Upper lobe of left lung (tissue), 6 donors: ENCODE measurements at places on chromosomes 16 and 17.

- peak overlapping the region; percentile 82 for H3K27ac ChIP-seq
- H3K4me1 ChIP-seq = peaks cover 14% of the 10 kb centered on the region
- peaks cover 7% of the 10 kb centered on the region for H3K36me3 ChIP-seq
- H3K27me3 ChIP-seq = no peaks in the 10 kb centered on the region
Observed at GRCh38 chr17:302300-302698, 50.3 kb downstream of the RPH3AL start.

DNA sequence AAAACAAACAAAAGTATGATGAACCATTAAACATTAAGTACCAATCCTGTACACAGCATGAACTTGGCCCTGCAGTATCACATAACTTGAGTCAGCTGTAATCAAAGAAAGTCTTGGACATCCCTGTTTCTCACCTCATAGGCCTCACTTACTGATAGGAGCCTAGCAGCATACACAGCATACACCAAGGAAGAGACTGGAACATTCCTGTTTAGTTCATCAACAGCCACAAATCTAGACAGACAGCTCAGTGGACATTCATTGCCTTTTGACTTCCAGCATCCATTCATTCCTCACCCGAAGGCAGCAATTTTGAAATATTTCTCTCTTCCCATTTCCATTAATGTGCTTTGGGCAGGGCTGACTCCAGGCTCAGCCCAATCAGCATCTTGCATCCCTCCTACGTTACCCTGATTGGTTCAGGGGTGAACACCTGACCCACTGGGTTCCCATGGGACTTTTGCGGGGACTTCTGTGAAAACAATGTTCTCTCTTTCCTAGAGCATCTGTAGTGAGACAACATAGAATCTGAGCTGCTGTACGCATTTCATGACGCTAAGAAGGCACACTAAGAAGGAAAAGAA is 336.7 kb upstream of the ZFHX3 start:
- H3K27ac ChIP-seq = no peak overlapping the region
- no peaks in the 10 kb centered on the region for H3K27me3 ChIP-seq
- H3K36me3 ChIP-seq = no peaks in the 10 kb centered on the region

- no peak for DNase-seq
- no peaks in the 10 kb centered on the region for H3K27me3 ChIP-seq
- H3K4me1 ChIP-seq = no peaks in the 10 kb centered on the region
- H3K36me3 ChIP-seq = no peaks in the 10 kb centered on the region
Observed at GRCh38 chr17:73703917-73704316, 59.7 kb upstream of the SDK2 start.

DNA sequence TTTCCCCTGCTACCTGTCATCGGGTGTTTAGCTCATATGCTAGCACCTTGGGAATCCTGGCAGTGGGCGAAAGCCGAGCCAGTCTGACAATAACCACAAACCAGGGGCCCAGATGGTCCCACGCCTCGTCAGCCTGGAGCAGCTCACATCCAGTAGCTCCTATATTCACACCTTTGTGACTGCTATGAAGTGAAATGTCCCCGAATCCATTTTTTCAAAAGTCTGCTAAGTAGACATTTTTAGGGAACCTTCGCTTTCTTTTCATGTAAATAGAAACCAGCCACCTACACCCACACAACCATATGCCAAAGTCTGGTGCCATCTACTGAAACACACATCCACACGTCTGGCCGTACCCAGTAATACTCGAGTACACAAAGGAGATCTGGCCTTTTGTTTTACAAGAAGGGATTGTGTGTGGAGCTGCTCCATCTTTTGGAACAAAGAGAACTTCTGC is 176.8 kb downstream of the SLC39A11 start:
- no peak for DNase-seq
- H3K4me3 ChIP-seq = no peak overlapping the region
- H3K27ac ChIP-seq = no peak overlapping the region
- H3K36me3 ChIP-seq = no peaks in the 10 kb centered on the region

GRCh38 chr16:31441956-31442355 is 633 bp downstream of the ZNF843 start:
- no peaks in the 10 kb centered on the region for H3K27me3 ChIP-seq
- DNase-seq = peak; percentile 81
- no peak overlapping the region for H3K4me3 ChIP-seq
- H3K36me3 ChIP-seq = no peaks in the 10 kb centered on the region

GRCh38 chr17:32604966-32605365 is 118.2 kb downstream of the CDK5R1 start:
- no peak for DNase-seq
- no peaks in the 10 kb centered on the region for H3K4me1 ChIP-seq
- no peak overlapping the region for H3K27ac ChIP-seq

- no peaks in the 10 kb centered on the region for H3K27me3 ChIP-seq
- no peak overlapping the region for H3K4me3 ChIP-seq
- no peak overlapping the region for H3K27ac ChIP-seq
- H3K4me1 ChIP-seq = peaks cover 26% of the 10 kb centered on the region
Observed at GRCh38 chr17:38738686-38739085, 8.5 kb downstream of the CISD3 start.

GRCh38 chr17:34131386-34131785 is 123.7 kb upstream of the CCL2 start:
- no peaks in the 10 kb centered on the region for H3K4me1 ChIP-seq
- no peaks in the 10 kb centered on the region for H3K27me3 ChIP-seq
- H3K27ac ChIP-seq = no peak overlapping the region

- H3K27me3 ChIP-seq = peaks cover 31% of the 10 kb centered on the region
- H3K4me1 ChIP-seq = peaks cover 4% of the 10 kb centered on the region
- H3K27ac ChIP-seq = no peak overlapping the region
- no peaks in the 10 kb centered on the region for H3K36me3 ChIP-seq
- no peak for DNase-seq
Observed at GRCh38 chr17:38564869-38565268, 40.9 kb downstream of the SRCIN1 start.

GRCh38 chr17:5248821-5249479 is 14.3 kb upstream of the SCIMP start:
- no peak for DNase-seq
- H3K4me3 ChIP-seq = no peak overlapping the region
- no peak overlapping the region for H3K27ac ChIP-seq
- H3K36me3 ChIP-seq = no peaks in the 10 kb centered on the region
- peaks cover 3% of the 10 kb centered on the region for H3K4me1 ChIP-seq
- H3K27me3 ChIP-seq = no peaks in the 10 kb centered on the region

DNA sequence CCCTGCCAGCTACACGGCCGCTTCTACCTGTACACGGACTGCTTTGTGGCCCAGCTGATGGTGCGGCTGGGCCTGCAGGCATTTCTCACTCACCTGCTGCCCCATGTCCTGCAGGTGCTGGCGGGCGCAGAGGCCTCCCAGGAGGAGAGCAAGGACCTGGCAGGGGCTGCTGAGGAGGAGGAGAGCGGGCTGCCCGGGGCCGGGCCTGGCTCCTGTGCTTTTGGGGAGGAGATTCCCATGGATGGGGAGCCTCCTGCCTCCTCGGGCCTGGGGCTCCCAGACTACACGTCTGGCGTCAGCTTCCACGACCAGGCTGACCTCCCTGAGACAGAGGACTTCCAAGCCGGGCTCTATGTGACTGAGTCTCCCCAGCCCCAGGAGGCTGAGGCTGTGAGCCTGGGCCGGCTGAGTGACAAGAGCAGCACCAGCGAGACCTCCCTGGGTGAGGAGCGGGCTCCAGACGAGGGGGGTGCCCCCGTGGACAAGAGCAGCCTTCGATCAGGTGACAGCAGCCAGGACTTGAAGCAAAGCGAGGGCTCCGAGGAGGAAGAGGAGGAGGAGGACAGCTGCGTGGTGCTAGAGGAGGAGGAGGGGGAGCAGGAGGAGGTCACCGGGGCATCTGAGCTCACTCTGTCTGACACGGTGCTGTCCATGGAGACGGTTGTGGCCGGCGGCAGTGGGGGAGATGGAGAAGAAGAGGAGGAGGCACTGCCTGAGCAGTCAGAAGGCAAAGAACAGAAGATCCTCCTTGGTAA is 3.5 kb downstream of the WDR81 start:
- H3K27me3 ChIP-seq = no peaks in the 10 kb centered on the region
- H3K4me3 ChIP-seq = no peak overlapping the region
- DNase-seq = no peak
- H3K27ac ChIP-seq = no peak overlapping the region
- H3K36me3 ChIP-seq = peaks cover 46% of the 10 kb centered on the region

- H3K4me1 ChIP-seq = no peaks in the 10 kb centered on the region
- H3K36me3 ChIP-seq = no peaks in the 10 kb centered on the region
- no peaks in the 10 kb centered on the region for H3K27me3 ChIP-seq
Observed at GRCh38 chr17:71482625-71483024, 638.2 kb upstream of the SOX9 start.

- no peaks in the 10 kb centered on the region for H3K27me3 ChIP-seq
- peaks cover 24% of the 10 kb centered on the region for H3K4me1 ChIP-seq
Observed at GRCh38 chr17:15654886-15655561, 29.1 kb downstream of the TRIM16 start.

DNA sequence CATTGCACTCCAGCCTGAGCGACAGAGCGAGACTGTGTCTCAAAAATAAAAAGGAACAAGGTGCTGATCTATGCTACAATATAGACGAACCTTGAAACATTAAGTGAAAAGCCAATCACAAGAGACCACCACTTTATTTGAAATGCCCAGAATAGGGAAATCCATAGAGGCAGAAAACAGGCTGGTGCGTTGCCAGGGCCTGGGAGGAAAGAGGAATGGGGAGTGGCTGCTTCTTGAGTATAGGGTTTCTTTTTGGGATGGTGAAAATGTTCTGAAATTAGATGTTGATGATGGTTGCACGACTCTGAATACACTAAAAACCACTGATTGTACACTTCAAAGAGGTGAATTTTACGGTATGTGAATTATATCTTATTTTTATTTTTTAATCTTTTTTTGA is 20.3 kb upstream of the GLIS2 start:
- no peak for DNase-seq
- H3K27ac ChIP-seq = no peak overlapping the region
- H3K27me3 ChIP-seq = no peaks in the 10 kb centered on the region
- no peak overlapping the region for H3K4me3 ChIP-seq

- no peaks in the 10 kb centered on the region for H3K36me3 ChIP-seq
- no peaks in the 10 kb centered on the region for H3K4me1 ChIP-seq
- no peaks in the 10 kb centered on the region for H3K27me3 ChIP-seq
- DNase-seq = no peak
- no peak overlapping the region for H3K4me3 ChIP-seq
Observed at GRCh38 chr16:79914961-79915720, 314.6 kb upstream of the MAF start.

- no peak overlapping the region for H3K27ac ChIP-seq
- H3K27me3 ChIP-seq = no peaks in the 10 kb centered on the region
Observed at GRCh38 chr17:45823598-45823997, 21.1 kb upstream of the SPPL2C start.

GRCh38 chr17:3960764-3961163 is 3.5 kb downstream of the ATP2A3 start:
- peaks cover 8% of the 10 kb centered on the region for H3K27me3 ChIP-seq
- peaks cover 58% of the 10 kb centered on the region for H3K4me1 ChIP-seq
- peak overlapping the region; percentile 55 for H3K27ac ChIP-seq
- no peaks in the 10 kb centered on the region for H3K36me3 ChIP-seq

GRCh38 chr16:14454391-14454790 is 175.7 kb downstream of the PARN start:
- H3K4me3 ChIP-seq = no peak overlapping the region
- H3K27ac ChIP-seq = no peak overlapping the region
- no peak for DNase-seq
- peaks cover 4% of the 10 kb centered on the region for H3K4me1 ChIP-seq
- no peaks in the 10 kb centered on the region for H3K27me3 ChIP-seq
- H3K36me3 ChIP-seq = no peaks in the 10 kb centered on the region

DNA sequence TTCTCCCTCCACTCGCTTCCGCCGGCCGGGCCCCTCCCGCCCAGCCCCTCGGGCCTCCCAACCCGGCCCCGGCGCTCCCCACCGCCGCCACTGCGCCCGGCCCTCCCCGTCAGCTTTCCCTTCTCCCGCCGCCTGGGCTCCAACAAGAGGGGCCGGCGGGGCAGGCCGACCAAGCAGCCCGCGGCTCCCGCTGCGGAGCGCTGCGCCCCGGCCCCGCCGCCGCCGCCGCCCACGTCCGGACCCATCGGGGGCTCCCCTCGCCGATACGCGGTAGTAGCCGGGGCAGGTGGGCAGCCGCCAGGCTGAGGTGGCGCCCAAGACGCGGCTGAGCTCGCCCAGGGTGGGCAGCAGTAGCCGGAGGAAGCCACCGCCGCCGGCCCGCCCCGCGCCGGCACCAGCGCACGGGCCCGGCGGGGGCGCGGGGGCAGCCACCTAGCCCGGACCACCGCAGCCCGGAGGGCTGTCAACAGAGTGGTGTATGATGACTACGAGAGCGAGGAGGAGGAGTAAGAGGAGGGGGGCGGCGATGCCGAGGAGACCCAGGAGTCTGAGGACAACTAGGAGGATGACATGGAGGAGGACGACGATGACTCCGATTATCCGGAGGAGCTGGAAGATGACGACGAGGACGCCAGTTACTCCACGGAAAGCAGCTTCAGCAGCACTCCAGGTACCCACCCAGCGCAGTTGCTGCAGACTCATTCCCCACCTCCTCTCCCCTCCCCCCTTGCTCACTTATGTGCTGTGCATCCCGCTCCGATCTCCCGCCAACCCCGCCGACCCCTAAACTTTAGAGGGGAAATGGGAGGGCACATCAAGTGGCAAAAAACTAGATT is 498 bp downstream of the LRRC37B start:
- no peaks in the 10 kb centered on the region for H3K36me3 ChIP-seq
- peak; percentile 51 for DNase-seq
- peak overlapping the region; percentile 98 for H3K27ac ChIP-seq
- peak overlapping the region; percentile 96 for H3K4me3 ChIP-seq

GRCh38 chr16:54268340-54268739 is 18.2 kb downstream of the IRX3 start:
- no peaks in the 10 kb centered on the region for H3K27me3 ChIP-seq
- peaks cover 8% of the 10 kb centered on the region for H3K4me1 ChIP-seq
- DNase-seq = no peak
- H3K4me3 ChIP-seq = no peak overlapping the region
- H3K27ac ChIP-seq = no peak overlapping the region

- no peak overlapping the region for H3K4me3 ChIP-seq
- H3K4me1 ChIP-seq = peaks cover 9% of the 10 kb centered on the region
- no peaks in the 10 kb centered on the region for H3K27me3 ChIP-seq
Observed at GRCh38 chr17:386141-386876, 33.7 kb upstream of the RPH3AL start.

DNA sequence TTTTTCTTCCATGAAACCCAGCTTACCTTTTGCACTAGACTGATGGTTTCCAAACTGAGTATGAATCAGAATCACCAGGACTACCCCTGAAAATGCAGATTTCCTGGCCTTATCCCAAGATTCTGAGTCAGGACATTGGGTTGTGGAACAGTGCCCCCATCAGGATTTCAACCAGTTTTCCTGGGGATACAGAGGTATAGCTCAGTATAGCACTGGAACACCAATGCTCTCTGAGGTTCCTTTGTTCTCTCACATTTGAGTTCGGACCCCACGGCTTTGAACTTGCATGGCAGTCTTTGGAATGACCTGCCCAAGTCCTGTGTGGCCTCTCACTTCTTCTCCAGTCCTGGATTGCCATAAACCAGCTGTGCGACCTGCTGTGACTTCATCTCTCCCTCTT is 12.8 kb upstream of the CCL8 start:
- no peak overlapping the region for H3K27ac ChIP-seq
- no peak overlapping the region for H3K4me3 ChIP-seq
- H3K36me3 ChIP-seq = no peaks in the 10 kb centered on the region
- H3K4me1 ChIP-seq = peaks cover 11% of the 10 kb centered on the region
- no peaks in the 10 kb centered on the region for H3K27me3 ChIP-seq
